Thyroid gland (tissue), 4 donors: ENCODE measurements at places on chromosomes 7 and 10. TPM values are rescaled to one million over a fixed set of nuclear protein-coding genes. Genes with fewer than 3 reads are reported as not detected.

GRCh38 chr7:117041007-117041406 lies 87.7 kb downstream of the ST7 start:
- DNase-seq, result no peak

GRCh38 chr7:43484678-43485395 lies 98.1 kb upstream of the STK17A start:
- no peak for DNase-seq

- no peak for DNase-seq
Observed at GRCh38 chr7:87872346-87872745, 3.8 kb downstream of the SLC25A40 start.

Gene ITPRID1
- total RNA-seq, result not detected

DNA sequence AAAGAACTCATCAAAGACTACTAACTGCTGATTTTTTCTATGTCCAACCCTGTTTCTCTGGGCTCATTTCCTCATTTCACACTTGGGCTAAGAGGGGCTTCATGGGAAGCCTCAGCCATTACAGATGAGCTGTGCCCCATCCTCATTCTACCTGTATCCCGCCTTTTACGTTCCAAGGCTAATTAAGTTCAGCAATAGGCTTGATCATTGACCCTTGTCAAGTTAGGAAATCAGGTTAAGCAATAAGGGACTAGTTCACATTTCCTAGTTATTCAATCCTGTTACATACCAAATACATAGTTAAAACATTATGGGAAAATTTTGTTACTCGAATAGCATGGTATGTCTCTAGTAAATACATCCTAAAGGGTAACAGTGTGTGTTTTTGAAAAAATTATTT lies 29.3 kb upstream of the AGBL3 start:
- DNase-seq, result no peak

DNA sequence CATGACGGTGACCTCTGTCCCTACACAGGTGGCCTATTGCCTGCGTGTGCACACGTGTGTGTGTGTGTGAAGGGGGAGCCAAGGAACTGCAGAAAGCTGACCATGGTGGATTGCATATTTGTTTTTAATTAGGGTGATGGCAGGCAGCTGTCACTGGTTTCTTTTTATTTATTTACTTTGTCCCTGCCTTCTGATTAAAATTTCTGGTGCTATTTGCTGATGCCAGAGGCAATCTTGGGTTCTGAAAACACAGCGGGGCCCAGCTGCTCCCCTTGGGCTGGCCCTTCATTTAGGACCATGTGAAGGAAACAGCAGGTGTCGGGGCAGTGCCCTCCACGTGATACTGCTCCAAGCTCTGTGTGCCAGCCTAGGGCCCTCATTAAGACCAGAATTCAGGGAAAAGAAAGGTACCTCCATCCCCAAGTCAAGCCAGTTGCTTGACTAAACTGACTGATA lies 71.3 kb upstream of the PODXL start:
- no peak for DNase-seq

DNA sequence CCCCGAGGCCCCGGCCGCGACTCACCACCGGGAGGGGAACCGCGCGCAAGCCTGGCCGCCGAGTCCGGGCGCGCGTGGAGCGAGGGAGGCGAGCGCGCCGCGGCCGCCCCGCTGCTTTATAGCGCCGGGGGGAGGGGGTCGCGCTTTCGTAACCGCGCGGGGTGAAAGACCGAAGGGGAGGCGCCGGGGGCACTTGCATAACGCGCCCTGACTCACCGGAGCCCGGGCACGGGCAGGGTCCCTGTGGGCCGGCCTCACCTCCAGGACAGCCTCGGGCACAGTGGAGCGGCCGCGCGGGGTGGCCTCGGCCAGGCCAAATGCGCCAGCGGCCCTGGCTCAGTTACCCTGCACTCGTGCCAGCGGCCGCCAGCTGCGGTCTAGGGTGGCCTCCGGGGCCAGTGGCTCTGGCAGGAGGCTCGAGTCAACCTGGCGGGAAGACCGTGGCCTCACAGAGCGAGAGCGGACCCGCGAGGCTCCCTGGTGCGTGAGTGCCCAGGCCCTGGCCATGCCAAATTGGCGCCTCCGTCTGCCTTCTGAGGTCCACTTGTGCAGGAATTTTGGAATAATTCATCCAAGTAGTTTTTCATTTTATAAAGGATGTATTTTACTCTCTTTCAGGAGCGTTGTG lies at the start of gene RBP4:
RBP4 (minus strand) TSS at position 90 of the 628 bp plus-strand sequence. CDS start 207 bp downstream, outside the sequence.
- no peak for DNase-seq

DNA sequence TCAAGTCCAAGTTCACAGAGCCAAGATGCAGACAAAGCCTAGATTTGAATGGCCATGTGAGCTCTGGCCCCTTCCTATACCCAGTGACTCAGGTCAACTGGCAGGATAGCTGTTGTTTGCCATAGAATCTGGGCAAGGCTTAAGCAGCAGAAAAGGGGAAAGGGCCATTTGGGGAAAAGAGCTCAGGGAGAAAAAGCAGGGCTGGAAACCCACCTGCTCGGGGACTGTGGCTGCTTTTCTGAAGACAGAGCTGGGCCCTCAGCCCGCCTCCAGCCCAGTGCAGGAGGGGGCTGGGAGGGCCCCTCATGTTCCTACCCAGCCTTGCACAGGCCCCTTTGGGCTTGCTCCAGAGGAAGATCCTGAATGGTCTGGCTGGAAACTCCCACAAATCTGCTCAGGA lies 32.6 kb upstream of the HABP2 start:
- no peak for DNase-seq

DNA sequence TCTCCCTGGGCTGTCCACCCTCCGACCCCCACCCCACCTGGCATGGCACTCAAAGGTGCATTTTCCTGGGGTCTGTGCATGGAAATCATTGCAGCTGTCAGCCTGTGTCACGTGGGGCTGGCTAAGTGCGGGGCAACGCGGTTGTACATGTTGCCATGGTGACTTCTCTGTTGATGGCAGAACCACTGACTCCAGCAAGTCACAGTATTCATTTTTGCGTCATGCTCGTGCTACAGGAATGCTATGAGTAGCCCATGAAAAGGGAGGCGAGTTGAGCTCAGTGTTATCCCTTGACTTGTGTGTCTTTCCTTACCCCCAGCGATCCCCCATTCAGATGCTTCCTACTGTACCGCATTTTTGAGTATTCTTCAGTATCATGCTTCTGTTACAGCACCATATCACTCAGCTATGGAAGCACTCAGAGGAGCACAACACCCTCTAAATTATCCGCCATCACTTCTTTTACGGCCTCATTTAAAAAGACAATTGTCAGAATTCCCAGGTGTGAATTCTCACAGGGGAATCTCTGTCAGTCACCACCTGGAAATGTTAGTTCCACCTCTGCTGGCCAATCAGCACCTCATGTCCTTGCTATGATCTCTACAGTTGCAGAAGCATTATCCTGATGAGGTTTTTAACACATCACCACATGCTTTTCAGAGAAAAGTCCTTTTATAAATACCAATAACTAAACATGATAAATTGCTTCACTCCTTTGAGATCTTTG lies 194.4 kb upstream of the C7orf33 start:
- no peak for DNase-seq

Gene CHCHD3
- 79.1 TPM for total RNA-seq

- no peak for DNase-seq
Observed at GRCh38 chr10:93368210-93368609, 113.9 kb downstream of the MYOF start.

- no peak for DNase-seq
Observed at GRCh38 chr10:99854860-99855259, 72.4 kb downstream of the ABCC2 start.

Gene VPS37D
- total RNA-seq, result 5.5 TPM

Gene CPEB3
- total RNA-seq, result 12.8 TPM

DNA sequence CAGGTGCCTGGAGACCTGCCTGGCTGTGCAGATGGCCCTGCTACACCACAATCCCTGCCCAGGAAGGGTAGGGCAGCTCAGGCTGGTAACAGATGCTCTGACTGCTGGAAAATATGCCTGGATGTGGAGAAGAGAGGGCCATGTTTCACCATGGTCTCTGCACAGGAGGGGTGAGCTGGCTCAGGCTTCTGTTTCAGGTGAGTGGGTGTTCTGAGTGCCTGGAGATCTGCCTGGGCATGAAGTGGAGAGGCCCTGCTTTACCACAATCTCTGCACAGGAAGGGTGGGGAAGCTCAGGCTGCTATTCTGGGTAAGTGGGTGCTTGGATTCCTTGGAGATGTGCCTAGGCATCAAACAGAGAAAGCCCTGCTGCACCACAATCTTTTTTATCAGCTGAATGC lies 350.1 kb downstream of the KIF20B start:
- peak; percentile 11 for DNase-seq

DNA sequence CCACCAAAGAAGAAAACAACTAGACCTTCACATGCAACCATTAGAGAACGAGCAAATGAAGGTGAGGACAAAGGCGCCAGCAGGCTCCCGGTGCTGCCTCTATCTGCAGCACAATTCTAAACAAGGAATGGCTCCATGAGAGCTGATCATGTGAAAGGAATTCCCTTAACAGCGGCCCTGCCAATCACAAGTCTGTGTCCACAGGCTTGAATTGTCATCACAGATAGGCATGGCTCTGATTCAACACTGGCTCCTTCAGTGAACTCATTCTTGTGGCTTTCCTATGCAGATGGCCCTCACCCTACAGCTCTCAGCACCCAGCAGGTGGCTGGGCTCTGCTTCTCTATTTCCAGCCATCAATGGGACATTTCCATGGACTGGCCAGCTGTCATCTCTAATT lies 36.2 kb downstream of the LAMB1 start:
- DNase-seq, result no peak

Gene CFAP46
- total RNA-seq, result 9.9 TPM

DNA sequence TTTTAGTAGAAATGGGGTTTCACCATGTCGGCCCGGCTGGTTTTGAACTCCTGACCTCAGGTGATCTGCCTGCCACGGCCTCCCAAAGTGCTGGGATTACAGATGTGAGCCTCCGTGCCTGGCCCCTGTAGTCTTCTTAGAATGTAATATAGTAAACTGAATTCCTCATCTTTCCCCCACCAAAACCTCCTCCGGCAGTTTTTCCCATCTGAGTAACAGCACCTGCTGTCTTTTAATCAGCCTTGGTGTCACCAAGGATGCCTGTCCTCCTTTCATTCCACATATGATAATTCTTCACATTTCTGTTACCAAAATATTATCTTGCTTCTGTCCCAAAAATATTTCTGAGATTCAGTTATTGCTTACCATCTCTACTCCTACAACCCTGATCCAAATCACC lies 80.2 kb downstream of the ZEB1 start:
- DNase-seq, result no peak

GRCh38 chr10:114307731-114308130 lies 68.7 kb downstream of the VWA2 start:
- peak; percentile 2 for DNase-seq

Gene FAM221A
- total RNA-seq, result 12.9 TPM

Gene INHBA
- 1.3 TPM for total RNA-seq

Gene CRHR2
- not detected for total RNA-seq

Gene AASS
- 39.5 TPM for total RNA-seq

- no peak for DNase-seq
Observed at GRCh38 chr7:109126404-109127050, 556.9 kb downstream of the DNAJB9 start.

GRCh38 chr10:116970050-116970449 lies 34.9 kb downstream of the SHTN1 start:
- DNase-seq, result no peak

GRCh38 chr10:12603766-12604470 lies 254.6 kb downstream of the CAMK1D start:
- no peak for DNase-seq

DNA sequence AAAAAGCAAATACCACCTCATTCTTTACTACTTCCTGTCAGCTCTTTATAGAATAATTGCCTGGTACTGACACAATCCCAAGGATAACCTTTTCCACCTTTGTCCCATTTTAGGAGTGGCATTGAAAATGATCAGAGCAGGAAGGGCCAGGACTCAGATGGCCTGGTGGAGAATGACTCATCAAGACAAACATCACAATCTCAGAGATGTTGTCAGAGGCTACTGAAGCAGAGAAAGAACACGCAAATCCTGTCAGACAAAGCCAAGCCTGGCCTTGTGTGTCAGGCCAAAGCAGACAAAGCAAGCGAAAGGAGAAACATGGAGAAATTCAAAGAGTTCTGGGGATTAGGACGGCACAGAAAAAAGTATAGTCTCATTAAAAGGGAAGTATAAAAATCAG lies 40.9 kb downstream of the NSUN6 start:
- peak; percentile 61 for DNase-seq
